ENCODE measurements at places on chromosomes 16 and 17.

GRCh38 chr16:72173997-72174396 lies 2.0 kb upstream of the PMFBP1 start:
- DNase-seq = no peak

DNA sequence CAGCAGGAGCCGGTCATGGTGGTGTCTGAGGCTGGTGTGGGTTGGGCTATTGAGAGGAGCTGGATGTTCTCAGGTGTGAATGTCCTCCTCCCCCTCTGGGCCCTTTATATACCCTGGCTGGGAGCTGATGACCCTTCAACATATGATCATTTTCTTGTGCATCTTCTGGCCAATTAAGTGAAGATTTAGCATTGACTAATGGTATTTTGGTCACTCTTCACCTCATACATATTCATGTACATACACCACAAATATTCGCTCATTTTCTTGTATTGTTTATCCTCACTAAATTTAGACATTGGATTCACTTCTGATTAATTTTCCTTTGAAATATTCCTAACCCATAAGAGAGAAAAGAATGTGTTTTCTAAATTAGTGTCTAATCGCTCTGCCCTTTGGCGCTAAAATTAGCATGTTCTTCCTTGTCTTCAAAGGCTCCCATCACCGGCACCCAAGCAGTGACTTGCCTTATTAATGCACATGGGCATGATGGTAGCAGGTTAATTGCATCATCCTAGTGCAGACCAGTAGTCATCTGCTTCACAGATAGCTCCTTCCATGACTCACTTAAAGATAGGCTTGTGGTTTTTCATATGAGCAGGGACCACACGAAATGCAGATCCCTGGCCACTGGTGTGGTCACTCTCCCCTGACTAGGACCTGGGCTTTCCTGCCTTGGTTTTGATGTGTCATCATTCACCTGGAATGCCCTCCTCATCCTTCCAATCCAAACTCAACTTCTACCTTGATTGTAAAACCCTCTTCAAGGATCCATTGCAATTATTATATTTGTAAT lies at the start of gene KRTAP2-4:
KRTAP2-4 (minus strand) TSS at position 51 of the 796 bp plus-strand sequence; CDS start at position 17, 34 bp downstream.
- DNase-seq = peak; percentile 74

DNA sequence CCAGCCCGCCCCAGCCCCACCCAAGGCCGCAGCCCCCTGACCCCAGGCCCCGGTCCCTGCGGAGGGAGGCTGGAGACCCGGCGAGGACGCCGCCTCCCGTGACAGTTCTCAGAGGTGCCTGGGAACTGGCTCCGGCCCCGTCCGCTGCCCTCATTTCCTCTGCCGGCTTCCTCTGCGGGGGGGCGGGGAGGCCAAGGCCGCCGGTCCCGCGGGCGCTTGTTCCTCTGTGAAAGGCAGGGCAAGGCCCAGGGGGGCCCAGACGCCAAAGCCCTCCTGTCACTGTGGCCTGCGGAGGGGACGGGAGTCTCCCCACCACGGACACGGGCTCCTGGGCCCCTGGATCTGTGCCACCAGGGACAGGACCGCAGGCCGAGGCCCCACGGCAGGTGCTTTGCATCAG lies 5.0 kb upstream of the PVALEF start:
- no peak for DNase-seq

GRCh38 chr16:68426347-68426652 lies 22.0 kb downstream of the SMPD3 start:
- DNase-seq = peak; percentile 69
